Hematopoietic multipotent progenitor cell treated with erythropoietin and hydrocortisone succinate and interleukin-3 and kit ligand, for 4 days (in vitro differentiated cells): ENCODE measurements at places on chromosomes 13 and 19.

- DNase-seq = no peak
Observed at GRCh38 chr19:2547033-2547680, 71.2 kb downstream of the GADD45B start.

GRCh38 chr13:111099290-111099689 is 15.8 kb upstream of the ARHGEF7 start:
- DNase-seq = no peak

DNA sequence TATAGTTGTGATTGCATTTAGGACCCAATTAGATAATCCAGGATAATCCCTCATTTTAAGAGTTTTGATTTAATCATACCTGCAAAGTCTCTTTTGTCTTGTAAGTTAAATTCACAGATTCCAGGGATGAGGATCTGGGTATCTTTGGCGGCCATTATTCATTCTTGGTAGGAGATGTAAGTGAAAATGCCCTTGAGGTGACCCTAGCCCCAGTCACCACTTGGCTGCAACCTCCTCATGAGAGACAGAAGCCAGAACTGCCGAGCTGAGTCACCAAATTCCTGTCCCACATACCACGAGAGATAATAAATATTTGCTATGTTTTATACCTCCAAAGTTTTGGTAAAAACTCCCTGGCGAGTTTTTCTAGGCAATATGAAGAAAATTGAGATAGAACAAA is 389.4 kb downstream of the RFC3 start:
- DNase-seq = no peak

GRCh38 chr19:5053661-5054060 is 84.7 kb downstream of the KDM4B start:
- DNase-seq = no peak

DNA sequence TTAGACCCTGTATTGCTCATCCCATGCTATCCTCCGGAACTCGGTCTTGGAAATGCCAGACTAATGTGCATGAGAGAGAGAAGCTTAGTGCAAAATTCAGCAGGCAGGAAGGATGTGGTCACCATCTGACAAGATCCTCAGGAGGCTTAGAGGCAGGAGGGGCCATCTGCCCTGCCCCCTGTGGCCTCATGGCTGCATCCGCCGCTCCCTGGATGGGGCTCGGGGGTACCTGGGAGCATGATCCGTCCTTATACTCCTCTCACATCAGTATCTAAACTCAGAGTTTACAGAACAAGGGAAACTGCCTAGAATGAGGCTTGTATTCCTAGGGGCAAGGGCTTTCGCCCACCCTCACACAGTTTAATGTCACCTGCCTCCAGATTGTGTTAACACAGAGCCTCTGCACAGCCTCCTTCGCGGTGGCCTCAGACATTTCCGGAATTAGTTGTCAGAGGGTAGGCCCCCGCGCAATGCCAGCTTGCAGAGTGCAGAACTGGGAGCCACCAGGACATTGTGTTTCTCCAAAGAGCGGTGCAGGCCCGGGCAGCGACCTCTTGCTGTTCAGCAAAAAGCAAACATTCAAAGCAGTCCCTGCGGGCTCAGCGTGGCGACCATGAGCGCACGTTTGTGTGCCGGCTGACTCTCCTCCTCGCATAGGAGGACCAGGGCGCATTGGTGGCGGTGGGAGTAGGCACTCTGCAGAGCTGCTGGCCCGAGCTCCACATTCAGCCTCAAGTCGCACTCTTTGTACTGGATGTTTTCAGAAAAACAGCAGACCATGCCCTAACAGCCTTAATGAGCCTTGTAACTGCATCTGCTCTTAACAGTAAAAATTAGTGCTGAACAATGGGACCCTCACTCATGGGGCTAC is 39.1 kb downstream of the GPR12 start:
- peak; percentile 86 for DNase-seq

DNA sequence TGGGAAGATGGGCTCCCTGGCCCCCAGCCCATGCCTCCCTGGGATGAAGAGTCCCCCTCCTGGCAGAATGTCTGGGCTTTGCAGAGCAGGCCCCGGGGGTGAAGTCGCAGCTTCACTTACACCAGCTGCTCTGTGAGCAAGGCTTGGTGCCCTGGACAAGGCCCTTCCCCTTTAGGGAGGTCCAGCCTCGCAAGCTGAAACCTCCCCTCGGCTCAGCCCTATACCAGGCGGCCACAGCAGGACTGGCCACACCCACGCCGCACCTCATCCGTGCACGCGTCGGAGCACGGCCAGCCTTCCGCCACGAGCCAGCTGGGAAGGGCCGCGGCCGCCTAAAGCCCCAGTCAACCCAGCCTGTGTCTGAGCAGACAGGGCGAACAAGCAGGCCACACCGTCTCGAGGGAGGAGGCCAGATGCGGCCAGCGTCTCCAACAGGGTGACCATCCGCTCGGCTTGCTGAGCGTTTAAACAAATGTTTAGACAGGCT is 83.2 kb upstream of the MCF2L start:
- peak; percentile 88 for DNase-seq

- DNase-seq = no peak
Observed at GRCh38 chr13:91349992-91350911, 2.8 kb downstream of the MIR17HG start.

DNA sequence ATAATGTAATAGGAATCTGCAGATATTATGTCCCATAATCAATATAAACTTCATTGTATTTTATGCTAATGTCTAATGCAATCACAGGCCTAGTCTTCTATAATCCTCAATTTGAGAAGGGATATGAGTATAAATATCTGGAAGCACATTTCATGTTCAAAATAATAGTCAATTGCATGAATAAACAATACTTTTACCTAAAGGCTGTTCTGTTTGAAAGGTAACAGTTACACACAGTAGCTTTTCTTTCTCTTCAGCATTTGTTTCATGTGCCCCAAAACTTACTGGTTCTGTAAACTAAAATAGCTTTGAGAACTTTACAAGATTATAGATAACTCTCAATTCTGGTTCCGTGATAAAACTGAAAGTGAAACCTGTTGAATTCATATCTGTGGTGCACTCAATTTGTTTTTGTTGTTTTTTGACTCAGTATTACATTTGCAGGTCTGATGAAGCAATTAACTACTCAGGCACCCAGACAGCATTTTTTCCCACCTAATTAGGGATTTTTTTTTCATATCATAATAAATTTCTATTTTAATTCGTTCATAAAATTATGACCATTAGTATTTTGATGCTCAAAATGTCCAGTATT is 1193.8 kb downstream of the SLITRK1 start:
- DNase-seq = peak; percentile 47

- no peak for DNase-seq
Observed at GRCh38 chr13:39577203-39577602, 25.8 kb downstream of the LHFPL6 start.

- no peak for DNase-seq
Observed at GRCh38 chr13:27024074-27024461, 147.5 kb downstream of the USP12 start.

- no peak for DNase-seq
Observed at GRCh38 chr13:44730851-44731250, 154.7 kb upstream of the TSC22D1 start.

DNA sequence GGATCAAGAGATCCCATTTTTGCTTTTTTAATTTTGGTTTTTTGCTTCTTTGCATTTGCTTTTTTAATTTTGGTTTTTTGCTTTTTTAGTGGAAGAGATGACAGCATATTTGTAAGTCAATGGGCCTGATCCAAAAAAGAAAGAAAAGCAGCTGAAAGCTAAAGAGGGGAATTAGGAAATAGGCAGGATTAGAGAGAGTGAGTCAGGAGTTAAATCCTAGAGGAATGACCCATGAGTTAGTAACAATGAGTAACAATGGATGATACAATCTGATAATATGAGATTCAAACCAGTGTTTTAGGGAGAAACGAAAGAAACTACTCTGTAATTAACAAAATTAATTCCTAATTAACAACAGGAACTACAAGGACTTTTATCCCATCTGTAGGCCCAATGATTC is 111.2 kb upstream of the SGCG start:
- no peak for DNase-seq

GRCh38 chr19:38685666-38686529 is 38.4 kb downstream of the ACTN4 start:
- DNase-seq = peak; percentile 77

GRCh38 chr19:20422216-20423205 is 143.1 kb downstream of the ZNF737 start:
- DNase-seq = peak; percentile 1

DNA sequence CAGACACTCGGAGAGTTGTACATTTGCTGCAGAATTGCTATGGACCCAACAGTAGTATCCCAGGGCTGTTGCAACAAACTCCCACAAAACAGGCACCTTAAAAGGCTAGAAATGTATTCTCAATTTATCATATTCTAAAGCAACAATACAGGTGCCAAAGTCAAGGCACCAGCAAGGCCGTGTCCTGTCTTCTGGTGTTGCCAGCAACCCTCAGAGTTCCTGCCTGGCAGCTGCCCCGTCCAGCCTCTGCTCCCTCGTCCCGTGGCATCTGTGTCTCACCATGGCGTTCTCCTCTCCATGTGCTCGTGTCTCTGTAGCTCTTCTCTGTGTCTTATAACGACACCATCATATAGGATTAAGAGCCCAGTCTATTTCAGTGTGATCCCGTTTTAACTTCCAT is 67.7 kb upstream of the ARGLU1 start:
- no peak for DNase-seq

- DNase-seq = no peak
Observed at GRCh38 chr13:109436841-109437240, 349.5 kb downstream of the IRS2 start.

DNA sequence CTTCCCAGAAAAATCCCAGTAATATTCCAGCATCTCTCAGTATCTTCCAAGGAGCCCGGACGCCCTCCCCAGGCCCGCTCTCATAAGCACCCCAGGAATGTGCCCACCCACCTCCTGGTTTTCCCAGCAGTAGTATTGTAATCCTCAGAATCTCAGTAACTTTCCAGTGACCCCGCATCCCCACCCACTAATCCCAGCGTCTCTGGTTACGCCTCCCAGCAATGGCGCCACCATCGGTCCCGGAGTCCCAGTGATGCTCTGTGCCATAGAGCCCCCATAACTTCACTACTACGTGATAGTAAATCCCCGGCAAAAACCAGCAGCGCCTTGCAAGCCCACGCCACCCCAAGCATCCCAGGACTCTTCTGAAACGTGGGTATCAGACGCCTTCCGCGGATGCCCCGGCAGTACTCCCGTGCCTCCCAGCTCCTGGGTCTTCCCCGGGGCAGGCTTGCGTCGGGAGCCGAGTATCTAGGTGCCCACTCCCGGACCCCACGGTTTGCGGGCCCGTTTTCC is 928 bp upstream of the PNPLA6 start:
- peak; percentile 58 for DNase-seq

- DNase-seq = peak; percentile 51
Observed at GRCh38 chr13:48009284-48009683, 8.2 kb upstream of the SUCLA2 start.

- DNase-seq = peak; percentile 40
Observed at GRCh38 chr13:109699628-109700071, 86.7 kb downstream of the IRS2 start.

- no peak for DNase-seq
Observed at GRCh38 chr13:41122838-41123237, 9.8 kb downstream of the KBTBD6 start.

DNA sequence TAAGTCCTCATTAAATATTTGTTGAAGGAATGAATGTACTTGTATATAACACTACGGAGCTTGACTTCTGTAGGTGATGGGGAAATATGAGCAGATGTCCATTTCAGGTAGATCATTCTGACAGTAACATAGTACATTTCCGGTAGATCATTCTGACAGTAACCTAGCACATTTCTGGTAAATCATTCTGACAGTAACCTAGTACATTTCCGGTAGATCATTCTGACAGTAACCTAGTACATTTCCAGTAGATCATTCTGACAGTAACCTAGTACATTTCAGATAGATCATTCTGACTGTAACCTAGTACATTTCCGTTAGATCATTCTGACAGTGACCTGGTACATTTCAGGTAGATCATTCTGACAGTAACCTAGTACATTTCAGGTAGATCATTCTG is 2.5 kb downstream of the PHF11 start:
- DNase-seq = no peak

- no peak for DNase-seq
Observed at GRCh38 chr13:44667943-44668342, 91.8 kb upstream of the TSC22D1 start.

GRCh38 chr19:16604615-16605014 is 23.4 kb downstream of the MED26 start:
- peak; percentile 41 for DNase-seq

DNA sequence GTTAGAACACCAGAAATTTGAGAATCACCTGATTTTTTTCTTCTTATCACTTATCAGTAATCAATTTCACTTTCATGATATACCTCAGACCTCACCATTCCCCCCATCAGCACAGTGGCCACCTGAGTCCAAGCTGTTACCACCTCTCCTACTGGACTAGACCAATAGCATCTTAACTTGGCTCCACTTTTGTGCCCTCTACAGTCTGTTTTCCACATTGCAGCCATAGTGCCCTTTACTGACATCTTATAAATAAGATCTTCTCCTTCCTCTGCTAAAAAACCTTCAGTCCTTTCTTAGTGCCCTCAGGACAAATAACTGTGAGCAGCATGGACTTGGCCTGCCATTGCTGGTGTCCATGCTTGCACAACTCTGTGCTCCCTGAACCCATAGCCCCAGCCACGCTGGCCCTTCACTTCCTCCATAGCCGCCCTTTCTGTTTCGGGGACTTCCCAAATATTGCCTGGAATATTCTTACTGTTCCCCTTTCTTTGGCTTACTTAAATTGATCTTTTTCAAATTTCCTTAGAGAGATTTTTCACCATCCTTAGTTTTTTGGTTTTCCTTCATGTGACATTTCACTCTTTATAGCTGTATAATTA is 380.8 kb downstream of the LMO7 start:
- DNase-seq = peak; percentile 63

- DNase-seq = no peak
Observed at GRCh38 chr13:45374917-45375316, 33.9 kb upstream of the TPT1 start.

DNA sequence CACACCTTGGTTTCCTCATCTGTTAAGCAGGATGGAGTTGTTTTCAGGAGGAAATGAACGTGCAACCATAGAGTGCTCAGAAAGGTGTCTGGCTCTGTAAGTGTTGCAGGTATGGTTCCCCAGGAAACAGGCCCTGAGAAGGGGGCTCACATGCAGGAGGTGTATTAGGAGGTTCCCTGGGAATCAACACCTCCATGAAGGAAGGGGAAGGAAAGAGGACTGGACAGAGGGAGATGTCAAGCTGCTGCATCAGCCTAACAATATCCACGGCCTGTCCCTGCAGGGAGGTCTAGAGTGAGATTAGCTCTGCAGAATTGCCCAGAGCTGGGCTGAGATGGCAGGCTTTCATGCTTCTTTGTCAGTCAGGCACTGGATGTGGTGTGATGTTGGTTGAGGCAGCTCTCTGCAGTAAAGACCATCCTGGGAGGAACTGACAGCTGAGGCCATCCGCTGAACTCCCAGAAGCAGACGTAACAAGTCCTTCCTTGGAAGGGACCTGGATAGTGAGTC is 373.3 kb downstream of the ZNF536 start:
- DNase-seq = no peak

DNA sequence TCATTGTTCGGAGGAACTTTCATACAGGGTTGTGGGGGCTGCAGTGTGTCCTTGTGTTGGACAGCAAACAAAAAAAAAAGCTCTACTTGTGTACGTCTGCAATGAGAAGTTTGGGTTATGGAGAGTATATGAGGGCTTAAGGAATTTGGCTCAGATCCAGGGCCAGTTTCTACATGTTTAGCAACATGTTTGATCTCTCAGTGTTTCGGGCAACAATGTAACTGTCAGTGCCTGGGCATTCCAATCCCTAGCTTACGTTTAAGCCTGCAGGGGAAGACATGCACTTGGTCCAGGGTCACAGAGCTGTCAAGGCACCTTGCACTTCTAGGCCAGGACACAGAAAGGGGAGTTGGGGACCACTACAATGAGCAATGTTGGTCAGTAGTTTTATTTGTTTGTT is 13.9 kb downstream of the ZNF543 start:
- DNase-seq = peak; percentile 13

- DNase-seq = no peak
Observed at GRCh38 chr19:52724701-52725514, 9.9 kb downstream of the ZNF611 start.
